ENCODE measurements at places on chromosomes 13 and 19. TPM values are rescaled to one million over a fixed set of nuclear protein-coding genes. Genes with fewer than 3 reads are reported as not detected.
A peak's percentile ranks its signal among the peaks of the same experiment; 100 is the strongest.

DNA sequence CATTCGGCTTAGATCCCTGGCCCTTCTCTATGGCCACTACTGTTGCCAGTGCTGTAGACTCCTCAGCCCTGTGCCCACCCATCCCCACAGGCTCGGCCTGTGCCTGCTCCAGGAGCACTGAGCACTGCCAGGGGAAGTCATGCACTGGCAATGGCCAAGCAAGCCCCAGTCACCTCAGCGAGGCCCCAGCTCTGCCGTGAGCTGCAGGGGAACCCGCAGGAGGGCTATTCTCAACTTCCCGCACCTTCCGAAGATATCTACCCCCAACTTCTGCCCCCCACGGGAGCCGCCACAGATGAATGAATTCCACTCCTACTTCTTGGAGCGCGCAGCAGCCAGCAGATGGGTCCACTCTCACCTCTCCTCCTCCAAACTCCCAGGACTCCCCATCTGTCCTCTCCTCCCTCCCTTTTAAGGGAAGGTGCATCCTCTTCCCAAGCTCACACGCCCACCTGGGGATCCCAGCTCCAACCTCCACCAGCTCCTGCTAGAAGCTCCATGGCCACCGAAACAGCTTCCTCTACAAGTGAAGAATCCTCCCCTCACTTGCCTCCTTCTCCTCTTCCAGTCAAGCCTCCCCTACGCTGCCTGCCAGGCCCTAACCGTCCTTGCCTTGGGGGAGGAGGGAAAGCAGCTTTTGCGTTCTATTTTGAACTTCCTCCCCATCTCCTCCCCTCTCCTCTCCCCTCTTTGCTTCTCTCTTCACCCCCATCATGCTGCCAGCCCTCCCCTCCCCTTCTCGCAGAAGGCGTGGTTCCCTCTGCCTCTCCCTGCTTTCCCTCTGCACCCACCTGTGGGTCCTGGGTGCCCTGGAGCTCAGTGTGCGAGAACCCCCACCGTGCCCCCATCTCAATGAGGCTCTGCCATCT, 52.2 kb downstream of the PEPD start:
- DNase-seq, result no peak

The ZNF90 gene
- total RNA-seq, result 4.4 TPM

- no peak for DNase-seq
These were observed 10.0 kb downstream of the ARHGAP45 start for GRCh38 chr19:1076951-1077350.

DNA sequence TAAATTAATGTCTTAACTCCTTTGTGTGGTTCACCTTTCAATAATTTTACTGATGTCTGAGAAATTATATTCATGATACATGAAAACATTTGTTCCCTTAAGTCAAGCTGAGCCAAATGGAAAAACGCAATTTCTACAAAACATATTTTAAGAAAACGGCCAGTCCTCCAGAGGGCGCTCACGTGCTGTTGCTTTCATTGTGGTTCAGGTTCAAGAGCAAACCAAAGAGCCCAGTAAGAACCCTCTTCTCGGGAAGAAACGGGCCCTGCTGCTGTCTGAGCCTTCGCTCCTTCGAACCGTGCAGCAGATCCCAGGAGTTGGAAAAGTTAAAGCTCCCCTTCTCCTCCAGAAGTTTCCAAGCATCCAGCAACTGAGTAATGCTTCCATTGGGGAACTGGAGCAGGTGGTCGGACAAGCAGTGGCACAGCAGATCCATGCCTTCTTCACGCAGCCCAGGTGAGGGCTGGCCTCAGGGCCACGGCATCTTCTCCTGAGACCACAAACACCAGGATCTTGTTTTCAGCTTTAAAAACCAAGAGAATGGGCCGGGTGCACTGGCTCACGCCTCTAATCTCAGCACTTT, 4.3 kb downstream of the FAAP24 start:
- DNase-seq, result peak; percentile 76

GRCh38 chr19:4368128-4368820, 24.9 kb downstream of the MPND start:
- DNase-seq, result no peak

- no peak for DNase-seq
These were observed 16.3 kb upstream of the GRAMD1A start for GRCh38 chr19:34983786-34984185.

DNA sequence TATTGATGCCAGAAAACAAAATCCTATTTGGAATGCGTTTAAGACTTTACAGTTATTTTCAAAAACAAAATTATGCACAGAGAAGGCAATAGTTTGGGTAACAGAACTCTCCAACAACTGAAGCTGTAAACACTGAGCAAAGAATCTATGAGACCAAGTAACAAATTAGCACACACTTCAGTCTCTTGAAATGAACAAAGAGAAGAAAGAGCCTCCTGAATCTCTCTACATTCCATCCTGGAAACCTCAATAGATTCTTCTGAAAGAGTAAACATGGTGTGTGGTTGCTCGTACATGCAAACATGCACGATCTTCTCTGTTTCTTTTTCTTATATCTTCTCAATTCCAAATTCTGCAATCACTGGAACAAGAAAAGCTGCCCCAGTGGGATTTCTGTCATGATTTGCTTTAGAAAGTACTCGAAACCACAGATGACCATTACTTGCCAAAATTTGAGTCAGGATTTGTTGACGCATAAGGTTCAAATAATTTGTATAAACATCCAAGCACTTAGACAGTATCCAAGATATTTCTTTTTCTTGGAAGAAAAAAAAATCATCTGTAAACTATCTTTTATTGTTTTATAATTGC, 137.9 kb upstream of the DACH1 start:
- no peak for DNase-seq

- DNase-seq, result peak; percentile 4
These were observed 22.4 kb upstream of the ARHGEF18 start for GRCh38 chr19:7326105-7326877.

DNA sequence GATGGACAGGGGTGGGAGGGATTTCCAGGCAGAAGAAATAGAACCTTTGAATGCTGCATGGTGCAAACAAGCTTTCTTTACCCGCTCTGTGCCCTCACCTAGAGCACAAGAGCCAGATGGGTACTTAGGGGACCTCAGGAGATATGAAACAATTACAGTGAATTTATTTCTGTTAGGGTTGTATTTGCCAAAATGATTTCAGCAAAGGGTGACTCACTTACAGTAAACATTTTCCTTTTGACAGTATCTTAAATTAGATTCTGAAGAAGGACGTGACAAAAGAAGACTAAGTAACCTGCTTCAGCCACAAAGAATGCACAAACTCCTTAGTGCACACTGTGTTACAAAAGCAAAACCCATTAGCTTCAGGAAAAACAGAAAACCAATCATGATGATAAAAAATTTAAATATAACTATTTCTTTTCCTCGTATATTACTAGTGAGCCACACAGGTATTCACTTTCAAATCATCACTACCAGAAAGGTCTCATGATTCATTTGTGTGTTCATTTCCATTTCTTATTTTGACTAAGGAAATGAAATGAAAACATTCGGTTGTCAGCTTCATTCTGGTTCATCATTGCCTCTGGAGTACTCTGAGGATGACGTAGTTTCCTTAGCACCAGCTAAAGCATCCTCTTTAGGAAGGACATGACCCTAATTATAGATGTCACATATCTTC, 158.8 kb downstream of the NHLRC3 start:
- no peak for DNase-seq

DNA sequence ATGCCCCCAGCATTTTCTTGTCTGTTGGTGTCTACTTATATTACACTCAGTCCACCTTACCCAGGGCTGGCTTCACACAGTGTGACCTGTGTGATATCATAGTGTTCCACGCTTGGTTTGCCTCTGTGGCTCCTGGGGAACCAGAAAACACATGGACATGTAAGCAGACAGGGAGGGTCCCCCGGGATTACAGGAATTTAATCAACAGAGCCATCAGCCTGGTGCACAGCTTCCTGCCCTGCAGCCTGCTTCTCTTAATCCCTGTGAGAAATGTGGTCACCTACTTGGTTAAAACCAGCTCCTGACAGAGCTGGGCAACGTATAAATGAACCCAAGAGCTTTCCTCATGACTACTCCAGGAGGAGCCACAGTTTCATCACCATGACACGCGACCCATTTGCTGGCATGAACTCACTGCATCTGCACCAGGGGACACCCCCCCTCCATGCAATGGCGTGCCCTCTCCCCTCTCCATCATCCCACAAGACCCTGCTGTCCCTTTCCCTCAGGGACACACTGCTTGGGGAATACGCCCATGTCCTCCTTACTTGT, 152.1 kb downstream of the UQCRFS1 start:
- no peak for DNase-seq

DNA sequence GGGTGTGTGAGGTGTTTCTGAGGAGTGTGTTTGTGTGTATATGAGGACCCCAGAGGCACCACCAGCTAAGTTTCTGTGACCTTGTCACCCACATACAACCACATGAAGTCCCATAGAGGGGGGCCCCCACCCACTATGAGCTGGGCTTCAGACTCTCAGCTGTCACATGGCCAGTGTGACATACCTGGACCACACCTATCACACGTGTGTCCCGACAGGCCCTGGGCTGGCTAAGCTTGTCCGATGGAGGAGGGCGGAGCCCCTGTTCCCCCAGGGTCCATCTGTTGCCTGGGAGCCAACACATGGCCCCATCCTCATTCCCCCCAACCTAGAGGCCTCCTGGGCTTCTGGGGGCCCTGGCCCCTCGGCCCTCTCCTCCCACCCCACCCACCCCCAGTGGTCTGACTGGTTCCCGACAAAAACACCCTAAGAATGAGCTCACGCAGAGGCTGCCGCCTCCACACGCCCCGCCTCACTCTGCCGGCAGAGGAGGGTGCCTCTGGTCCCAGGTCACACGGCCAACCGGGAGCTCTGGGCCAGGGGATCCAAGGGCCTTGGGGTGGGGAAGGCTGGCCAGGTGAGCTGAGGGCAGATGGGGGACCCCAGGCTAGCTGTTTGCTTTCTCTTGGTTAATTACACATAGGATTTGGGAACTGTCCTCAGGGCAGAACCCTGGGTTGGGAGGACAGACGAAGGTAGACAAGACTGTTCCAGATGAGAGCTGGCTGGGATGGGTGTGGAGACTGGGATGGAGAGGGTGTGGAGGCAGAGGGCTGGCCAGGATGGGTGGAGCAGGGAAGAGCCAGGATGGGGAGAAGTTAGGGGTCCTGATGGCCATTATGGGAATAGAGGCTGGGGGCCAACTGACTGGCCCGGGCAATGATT, 4.3 kb downstream of the KLC3 start:
- no peak for DNase-seq

The ABHD17A gene
- 86.6 TPM for total RNA-seq

DNA sequence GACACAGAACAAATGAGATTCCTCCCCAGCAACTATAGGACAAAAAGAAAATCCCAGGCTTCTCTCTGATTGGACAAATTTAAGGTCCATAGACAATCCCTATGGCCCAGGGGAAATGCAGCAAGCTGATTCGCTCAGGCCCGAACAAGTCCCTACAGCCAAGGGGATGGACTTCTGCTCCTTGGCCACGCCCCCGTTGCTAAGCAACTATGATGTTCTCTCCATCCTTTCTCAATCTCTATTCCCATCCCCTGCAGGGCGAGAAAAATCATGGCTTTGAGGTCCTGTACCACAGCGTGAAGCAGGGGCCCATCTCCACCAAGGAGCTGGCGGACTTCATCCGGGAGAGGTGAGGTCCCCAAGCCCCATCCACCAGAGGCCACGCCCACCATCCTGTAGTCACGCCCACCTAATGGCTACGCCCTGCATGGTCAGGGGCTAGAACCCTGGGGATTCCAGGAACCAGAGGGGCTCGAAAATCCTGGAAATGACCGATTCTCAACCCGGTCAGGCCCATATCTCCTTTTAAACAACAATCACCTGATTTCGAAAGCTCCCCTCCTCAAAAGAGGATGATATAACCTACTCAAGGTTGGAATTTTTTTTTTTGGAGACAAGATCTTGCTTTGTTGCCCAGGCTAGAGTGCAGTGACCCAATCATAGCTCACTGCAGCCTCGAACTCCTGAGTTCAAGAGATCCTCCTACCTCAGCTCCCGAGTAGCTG, 11.4 kb downstream of the FCHO1 start:
- DNase-seq, result no peak

The ALOX5AP gene
- 19.3 TPM for total RNA-seq

- peak; percentile 56 for DNase-seq
These were observed 10.0 kb downstream of the CALM3 start for GRCh38 chr19:46610851-46611770.

DNA sequence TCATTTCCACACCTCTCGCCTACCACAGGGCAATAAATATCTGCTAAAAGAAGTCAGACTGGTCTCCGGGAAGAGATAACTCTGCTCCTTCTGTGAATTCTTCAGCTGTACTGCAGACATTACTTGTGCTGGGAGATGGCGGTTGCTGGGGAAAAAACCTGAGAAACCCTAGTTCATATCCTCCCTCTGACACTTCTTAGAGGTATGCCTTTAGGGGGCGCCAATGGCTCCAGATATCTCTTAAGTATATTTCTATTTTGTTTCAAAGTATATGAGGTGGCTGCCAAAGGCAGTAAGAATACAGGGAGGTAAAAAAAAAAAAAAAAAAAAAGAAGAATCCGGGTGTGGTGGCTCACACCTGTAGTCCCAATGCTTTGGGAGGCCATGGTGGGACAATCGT, 175.2 kb downstream of the PAN3 start:
- DNase-seq, result no peak

DNA sequence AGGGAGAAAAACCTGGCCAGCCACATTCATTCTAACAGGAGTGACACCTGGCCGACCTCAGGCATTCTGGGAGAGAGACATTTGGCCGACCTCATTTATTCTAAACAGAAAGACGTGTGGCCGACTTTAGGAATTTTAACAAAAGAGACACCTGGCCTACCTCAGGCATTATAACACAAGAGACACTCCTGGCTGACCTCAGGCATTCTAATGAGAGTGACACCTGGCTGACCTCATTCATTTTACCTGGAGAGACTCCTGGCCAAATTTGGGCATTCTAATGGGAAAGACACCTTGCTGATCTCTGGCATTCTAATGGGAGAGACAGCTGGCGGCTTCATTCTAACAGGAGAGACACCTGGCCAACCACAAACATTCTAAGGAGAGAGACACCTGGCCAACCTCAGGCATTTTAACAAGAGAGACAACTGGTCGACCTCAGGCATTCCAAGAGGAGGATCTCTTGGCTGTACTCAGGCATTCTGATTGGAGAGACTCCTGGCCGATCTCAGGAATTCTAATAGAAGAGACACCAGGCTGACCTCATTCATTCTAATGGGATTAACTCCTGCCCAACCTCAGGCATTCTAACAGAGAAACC, 1353.9 kb downstream of the UQCRFS1 start:
- DNase-seq, result no peak
